Esophagus muscularis mucosa (tissue), 4 donors: ENCODE measurements at places on chromosomes 1 and 21.

DNA sequence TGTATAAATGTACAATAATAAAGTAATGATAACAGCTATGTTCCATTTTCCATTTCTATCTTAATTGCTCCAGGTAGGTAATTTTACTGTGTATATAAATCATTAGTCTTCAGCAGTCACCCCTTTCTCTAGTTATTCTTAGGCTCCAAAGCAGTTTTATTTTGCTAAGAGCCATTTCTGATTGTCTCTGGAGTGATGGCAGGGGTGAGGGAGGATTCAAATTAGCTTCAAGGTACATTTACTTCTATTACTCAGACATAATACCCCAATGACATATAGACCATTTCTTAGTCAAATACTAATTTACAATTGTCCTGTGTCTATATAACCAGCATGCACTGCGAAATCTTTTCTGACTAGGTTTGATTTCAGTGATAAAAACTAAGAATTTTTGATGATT, 663.4 kb upstream of the PRMT6 start:
- no peak for DNase-seq

- DNase-seq = no peak
These were observed 86.1 kb downstream of the OBSCN start for GRCh38 chr1:228293816-228294500.

- DNase-seq = no peak
These were observed 506.1 kb downstream of the NPHP4 start for GRCh38 chr1:5485968-5486696.

DNA sequence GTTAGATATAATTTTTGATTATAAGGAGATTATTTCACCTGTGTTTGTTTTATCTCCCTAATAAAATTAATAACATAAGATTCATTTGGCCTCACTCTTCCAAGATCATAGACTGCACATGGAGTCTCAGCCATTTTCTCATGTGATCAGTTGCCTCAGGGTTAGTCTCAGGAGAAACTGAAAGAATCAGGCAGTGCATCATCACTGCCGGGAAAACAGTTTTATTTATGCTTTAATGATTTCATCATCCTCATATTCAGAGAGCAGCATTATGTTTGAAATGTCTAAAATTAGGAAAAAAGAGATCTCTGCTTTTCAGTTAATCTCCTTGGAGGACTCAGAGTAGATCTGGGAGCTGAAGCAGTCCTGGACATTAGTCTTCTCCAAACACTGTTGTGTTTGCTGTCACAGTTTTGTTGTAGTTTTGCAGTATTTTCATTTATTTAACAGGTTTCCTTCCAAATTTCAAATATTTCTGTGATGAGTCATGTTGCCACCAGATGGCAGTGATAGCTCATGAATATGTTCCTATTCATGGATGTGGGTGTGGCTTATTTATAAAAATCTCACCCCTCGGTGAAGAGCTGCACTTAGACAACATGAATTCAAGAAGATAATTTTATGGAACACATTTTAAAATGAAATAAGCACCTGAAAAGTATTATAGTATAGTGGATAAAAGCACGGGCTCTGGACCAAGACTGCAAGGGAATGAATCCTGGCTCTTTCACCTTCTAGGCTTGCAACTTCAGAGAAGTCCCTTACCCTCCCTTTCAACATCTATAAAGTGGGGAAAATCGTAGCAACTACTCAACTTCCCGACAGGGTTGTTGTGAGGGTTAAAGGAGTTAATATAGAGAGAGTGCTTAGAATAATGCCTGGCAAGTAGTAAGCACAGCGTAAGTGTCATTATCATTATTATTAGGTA, 31.2 kb downstream of the CHD1L start:
- DNase-seq = no peak

DNA sequence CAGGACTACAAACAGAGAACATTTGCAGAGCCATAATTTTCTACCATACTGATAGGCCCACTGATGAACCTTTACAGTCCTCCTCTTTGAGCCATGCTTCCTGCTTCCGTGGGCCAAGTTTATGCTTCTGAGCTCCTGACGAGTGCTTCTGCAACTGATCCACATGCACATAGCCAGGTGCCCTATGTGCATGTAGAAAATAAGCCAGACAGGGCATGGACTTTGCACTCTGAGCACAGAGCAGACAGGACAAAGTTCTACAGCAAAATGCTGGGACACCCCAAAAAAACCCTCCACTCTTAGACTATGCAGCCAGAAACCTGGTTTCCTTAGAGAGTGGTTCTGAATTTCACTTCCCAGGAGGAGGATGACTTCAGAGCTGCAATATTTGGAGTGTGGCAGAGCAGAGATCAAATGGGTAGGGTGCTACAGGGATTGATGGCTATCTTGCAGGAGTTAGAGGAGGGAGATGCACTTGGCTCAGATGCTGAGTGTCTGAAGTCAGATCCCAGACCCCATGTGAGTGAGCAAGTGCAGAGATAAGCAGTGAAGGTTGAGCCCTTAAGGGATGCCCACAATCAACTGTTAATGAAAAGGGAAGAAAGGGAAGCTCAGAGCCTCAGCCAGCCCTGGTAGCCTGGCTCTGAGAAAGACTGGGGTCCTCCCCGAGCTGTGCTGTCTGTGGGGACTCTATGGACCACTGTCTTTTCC, 230.9 kb downstream of the DUSP10 start:
- no peak for DNase-seq

DNA sequence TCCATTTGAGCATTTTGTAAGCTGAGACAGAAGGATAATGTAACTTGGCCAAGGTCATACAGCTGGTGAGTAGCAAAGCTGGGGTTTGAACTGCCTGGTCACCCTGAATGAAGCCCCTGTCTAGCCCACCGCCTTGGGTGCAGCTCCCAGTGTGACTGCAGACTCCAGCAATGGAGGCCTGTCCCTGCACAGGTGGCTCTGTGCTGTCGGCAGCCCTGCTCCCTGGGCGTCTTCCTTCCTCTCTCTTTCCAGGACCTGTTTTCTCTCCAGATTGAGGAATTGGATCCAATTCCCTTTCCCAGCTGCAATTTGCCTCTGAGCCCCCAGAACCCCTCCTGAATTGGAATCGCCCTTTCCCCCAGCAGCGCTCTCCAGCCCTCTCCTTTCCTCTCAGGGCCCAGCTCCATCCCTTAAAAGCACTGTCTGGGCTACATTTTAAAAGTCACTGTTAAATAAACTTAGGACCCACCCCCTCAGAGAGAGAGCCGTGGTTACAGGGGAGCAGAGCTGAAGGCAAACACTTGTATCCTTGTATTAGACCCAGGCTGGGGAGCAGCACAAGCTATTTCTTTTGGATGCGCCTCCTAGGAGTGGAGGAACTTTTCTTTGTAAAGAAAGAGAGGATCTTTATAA, 161.4 kb upstream of the LMO4 start:
- no peak for DNase-seq

GRCh38 chr1:218444588-218444987, 99.5 kb downstream of the TGFB2 start:
- no peak for DNase-seq
